T-helper 1 cell (primary cell): ENCODE measurements at places on chromosomes 5 and 9.

- DNase-seq: no peak
These were observed 213.5 kb downstream of the MEF2C start for GRCh38 chr5:88669371-88670050.

- DNase-seq: no peak
These were observed 182.7 kb downstream of the PBX3 start for GRCh38 chr9:125929846-125930245.

DNA sequence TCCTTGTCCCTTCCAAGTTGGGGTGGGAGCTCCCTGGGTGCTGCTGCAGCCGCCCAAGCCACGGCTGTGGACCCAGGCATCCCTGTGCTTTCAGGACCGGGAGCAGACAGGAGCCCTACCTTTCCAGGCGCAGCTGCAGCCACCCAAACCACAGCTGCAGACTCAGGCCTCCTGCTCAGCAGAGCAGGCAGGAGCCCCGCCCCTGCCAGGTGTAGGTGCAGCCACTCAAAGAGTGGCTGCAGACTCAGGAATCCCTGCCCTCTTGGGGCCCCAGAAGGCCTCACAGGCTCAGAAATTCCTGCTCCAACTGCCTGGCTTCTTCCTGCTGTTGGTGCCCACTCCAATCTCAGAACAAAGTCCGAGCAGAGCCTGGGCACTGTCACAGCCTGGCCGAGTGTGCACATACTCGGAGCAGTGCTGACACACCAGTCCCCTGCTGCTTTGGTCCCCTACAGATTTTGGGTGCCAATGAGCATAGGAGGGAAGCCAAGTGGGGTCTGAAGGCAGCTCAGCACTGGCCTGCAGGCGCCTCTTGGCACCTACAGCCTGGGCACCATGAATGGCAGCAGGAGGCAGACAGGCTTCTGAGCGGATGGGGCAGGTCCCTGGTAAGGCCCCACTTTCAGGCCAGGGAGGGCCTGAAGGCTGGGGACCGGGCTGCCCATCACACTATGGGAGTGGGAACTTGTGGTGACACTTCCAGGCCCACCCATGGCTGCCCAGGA, 6.0 kb upstream of the TESK1 start:
- DNase-seq: no peak

GRCh38 chr9:81687521-81688261, 1.7 kb downstream of the TLE1 start:
- DNase-seq: no peak
